ENCODE measurements at places on chromosomes 6 and 20.

- no peak overlapping the region for H3K4me3 ChIP-seq
- no peaks in the 10 kb centered on the region for H3K4me1 ChIP-seq
- H3K27ac ChIP-seq, result no peak overlapping the region
These were observed 55.3 kb downstream of the RBM24 start for GRCh38 chr6:17336425-17336824.

DNA sequence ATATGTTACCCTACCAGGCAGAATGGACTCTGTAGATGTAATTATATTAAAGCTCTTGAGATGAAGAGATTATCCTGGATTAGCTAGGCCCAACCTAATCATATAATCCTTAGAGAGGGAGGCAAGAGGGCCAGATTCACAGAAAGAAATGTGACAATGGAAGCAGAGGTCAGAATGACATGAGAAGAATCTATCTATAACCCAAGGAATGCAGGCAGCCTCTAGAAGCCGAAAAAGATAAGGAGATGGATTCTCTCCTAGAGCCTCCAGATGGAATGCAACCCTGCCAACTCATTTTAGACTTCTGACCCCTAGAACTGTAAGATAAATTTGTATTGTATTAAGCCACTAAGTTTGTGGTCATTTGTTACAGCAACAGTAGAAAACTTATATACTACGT, 12.3 kb downstream of the PXT1 start:
- DNase-seq, result no peak
- H3K4me3 ChIP-seq, result no peak overlapping the region
- H3K27ac ChIP-seq, result no peak overlapping the region
- no peaks in the 10 kb centered on the region for H3K27me3 ChIP-seq

- H3K27ac ChIP-seq, result no peak overlapping the region
- no peak overlapping the region for H3K4me3 ChIP-seq
- H3K4me1 ChIP-seq, result peaks cover 3% of the 10 kb centered on the region
- H3K27me3 ChIP-seq, result no peaks in the 10 kb centered on the region
These were observed 151.0 kb downstream of the CLIC5 start for GRCh38 chr6:45864651-45865050.

DNA sequence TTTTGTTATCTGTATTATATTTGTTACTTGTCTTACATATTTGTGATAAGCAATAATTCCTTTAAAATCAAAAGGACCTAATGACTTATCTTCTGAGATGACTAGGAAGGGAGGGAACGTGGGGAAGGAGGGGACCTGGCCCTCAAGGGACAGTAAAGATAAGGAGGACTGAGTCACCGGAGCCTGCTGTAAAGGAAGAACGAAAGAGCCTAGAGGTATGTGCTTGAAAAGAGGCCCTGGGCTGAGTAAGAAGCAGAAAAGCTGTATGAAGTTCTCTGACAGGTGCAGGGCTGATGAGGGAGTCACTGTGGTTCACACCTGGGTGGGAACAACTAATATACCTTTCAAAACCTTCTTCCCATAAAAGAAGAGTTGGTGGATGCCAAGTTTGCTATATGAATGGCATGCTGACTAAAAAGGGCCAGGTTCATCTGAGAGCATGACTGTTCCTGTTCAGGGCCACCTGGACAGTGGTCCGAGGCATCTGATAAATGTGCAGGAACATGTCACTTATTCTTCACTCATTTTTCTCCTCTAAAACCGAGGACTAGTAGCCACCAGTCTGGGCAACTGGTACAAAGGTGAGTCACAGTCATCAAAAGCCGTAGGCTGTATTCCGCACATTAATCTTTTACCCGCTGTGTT, 111.3 kb downstream of the TNFAIP3 start:
- no peaks in the 10 kb centered on the region for H3K36me3 ChIP-seq
- no peak overlapping the region for H3K27ac ChIP-seq
- no peak overlapping the region for H3K4me3 ChIP-seq
- H3K4me1 ChIP-seq, result peaks cover 4% of the 10 kb centered on the region

DNA sequence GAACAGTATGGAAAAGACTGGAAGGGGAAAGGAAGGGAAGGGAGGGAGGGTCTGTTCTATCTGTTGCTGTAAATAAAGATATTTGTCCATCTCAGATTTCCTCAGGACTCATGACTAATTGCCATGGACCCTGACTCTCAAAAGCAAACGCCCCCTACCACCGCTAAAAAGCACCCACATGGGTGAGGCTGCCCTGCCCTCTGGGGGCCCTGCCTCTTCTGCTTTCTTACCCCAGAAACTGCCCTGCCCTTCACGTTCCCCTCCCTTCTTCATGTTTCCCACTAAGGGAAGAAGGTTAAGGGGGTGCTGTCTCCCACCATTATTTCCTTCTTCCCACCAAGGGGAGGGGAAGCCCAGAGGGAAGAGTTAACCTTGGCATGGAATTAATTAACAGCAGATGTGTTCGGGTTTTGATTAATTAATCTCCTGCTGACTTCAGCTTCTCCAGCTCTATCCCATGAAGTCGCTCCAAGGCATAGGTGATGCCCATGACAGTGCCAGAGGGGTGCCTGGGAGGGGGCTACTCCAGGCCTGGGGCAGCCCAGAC, 16.0 kb downstream of the MDFI start:
- no peak overlapping the region for H3K27ac ChIP-seq
- no peak overlapping the region for H3K4me3 ChIP-seq
- H3K4me1 ChIP-seq, result peaks cover 13% of the 10 kb centered on the region
- DNase-seq, result no peak
- no peaks in the 10 kb centered on the region for H3K27me3 ChIP-seq

DNA sequence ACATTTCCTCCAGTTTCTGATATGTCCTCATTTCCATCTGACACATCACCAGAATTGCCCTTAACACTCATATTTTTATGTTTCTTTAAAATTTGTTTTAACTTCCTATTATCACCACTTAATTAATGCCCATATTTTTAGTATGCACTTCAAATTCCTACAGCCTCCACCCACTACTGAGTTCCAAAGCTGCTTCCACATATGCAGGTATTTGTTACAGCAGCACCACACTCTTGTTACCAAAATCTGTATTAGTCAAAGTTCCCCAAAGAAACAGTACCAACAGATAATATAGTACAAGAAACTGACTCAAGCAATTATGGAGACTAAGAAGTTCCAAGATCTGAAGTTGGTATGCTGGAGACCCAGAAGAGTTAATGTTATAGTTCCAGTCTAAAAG, 340.4 kb downstream of the GRIK2 start:
- H3K4me3 ChIP-seq, result no peak overlapping the region
- H3K4me1 ChIP-seq, result peaks cover 10% of the 10 kb centered on the region
- H3K27ac ChIP-seq, result no peak overlapping the region

DNA sequence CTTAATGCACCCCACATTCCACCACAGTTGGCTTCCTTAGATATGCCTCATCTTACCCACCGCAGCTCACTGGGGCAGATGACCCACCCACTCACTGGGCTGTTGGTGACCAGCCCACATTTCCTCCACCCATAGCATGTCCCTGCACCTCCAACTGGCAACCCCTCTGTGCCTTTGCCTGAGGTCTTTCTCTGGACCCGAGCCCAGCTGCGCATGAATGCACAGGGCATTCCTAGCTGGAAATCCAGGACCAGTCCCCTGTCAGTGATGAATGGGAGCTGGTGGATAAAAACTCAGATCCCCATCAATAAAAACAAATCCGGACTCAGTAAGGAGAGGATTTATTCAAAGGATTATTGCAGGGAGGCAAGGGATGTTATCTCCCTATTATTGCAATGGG, 75.0 kb downstream of the ISM1 start:
- no peaks in the 10 kb centered on the region for H3K4me1 ChIP-seq
- no peaks in the 10 kb centered on the region for H3K27me3 ChIP-seq
- no peaks in the 10 kb centered on the region for H3K36me3 ChIP-seq
- no peak overlapping the region for H3K27ac ChIP-seq
- no peak for DNase-seq
- H3K4me3 ChIP-seq, result no peak overlapping the region

DNA sequence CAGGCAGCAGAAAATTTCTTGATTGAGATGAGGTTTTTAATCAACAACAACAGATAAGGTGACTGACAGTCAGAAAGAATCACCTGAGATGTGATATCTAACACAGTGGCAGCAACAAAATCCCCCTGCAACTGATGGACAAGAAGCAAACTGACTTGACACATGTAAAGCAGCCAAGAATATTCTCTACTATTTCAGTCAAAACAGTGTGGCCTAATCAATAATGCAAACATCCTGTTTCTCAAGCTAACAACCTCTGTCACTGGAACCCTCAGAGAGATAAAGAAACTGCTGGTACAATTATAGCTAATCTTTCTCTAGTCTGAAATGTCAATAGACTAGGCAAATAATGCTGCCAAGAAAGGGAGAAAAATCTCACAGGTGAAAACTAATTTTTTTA, 4.6 kb upstream of the CGA start:
- peaks cover 9% of the 10 kb centered on the region for H3K4me1 ChIP-seq
- peaks cover 6% of the 10 kb centered on the region for H3K27me3 ChIP-seq
- H3K27ac ChIP-seq, result no peak overlapping the region
- H3K4me3 ChIP-seq, result no peak overlapping the region

DNA sequence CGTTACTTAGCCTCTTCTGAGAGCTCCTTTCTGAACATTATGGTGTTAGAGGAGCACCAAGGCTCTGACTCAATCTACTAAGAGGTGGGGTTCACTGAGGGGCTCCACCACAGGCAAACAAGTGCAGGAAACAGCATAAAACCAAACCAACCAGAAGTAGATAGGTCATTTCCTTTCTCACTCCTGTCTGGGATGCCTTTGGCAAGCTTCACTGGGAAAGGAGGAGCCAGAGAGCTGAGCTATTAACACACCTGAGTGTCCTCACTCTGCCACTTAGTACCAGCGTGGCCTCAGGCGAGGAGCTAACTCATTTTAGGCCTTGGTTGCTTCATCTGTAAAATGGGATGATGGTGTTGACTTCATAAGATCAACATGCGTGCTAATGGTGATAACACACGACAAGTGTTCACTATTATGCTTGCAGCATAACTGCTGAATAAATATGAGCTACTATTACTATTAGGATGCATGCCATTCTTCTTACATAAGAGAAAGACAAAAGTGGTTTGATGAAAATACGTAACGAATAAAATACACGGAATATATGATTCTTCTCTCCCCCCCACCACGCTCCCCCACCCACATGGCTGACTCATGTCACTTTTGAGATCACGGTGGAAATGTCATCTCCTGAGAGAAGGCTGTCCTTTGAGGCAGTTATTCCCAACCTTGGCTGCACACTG, 185.4 kb downstream of the BCAS1 start:
- H3K4me1 ChIP-seq, result no peaks in the 10 kb centered on the region
- no peak overlapping the region for H3K4me3 ChIP-seq
- no peaks in the 10 kb centered on the region for H3K36me3 ChIP-seq
- no peak overlapping the region for H3K27ac ChIP-seq
- H3K27me3 ChIP-seq, result no peaks in the 10 kb centered on the region

DNA sequence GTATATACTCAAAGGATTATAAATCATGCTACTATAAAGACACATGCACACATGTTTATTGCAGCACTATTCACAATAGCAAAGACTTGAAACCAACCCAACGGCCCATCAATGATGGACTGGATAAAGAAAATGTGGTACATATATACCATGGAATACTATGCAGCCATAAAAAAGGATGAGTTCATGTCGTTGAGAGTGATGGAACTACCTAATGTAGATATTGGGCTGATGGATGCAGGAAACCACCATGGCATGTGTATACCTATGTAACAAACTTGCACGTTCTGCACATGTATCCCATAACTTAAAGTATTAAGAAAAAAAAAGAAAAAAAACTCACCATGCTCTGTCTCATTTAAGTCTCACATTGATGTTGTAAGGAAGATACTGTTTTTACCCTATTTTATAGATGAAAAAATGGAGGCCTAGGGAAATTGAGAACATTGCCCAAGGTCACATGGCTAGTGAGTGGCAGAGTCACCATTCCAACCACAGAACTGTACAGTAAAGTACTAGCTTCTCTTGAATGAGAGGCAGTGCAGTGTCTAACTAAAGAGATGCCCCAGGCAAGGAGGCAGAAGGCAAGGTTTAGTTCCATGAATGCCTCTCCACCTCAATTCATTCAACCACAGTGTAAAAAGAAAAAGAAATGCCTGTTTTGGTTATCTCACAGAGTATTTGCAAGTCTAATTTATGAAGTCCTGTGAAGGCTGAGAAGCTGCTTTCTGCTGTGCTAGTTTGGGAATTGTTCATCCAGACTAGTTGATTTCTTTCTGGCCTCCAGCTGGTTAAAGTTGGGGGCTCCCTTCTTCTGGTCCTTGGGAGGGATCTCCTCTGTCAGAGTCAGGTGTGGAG, 68.2 kb downstream of the FIG4 start:
- no peaks in the 10 kb centered on the region for H3K27me3 ChIP-seq
- H3K27ac ChIP-seq, result no peak overlapping the region
- H3K36me3 ChIP-seq, result peaks cover 37% of the 10 kb centered on the region
- DNase-seq, result no peak
- H3K4me3 ChIP-seq, result no peak overlapping the region
- no peaks in the 10 kb centered on the region for H3K4me1 ChIP-seq

DNA sequence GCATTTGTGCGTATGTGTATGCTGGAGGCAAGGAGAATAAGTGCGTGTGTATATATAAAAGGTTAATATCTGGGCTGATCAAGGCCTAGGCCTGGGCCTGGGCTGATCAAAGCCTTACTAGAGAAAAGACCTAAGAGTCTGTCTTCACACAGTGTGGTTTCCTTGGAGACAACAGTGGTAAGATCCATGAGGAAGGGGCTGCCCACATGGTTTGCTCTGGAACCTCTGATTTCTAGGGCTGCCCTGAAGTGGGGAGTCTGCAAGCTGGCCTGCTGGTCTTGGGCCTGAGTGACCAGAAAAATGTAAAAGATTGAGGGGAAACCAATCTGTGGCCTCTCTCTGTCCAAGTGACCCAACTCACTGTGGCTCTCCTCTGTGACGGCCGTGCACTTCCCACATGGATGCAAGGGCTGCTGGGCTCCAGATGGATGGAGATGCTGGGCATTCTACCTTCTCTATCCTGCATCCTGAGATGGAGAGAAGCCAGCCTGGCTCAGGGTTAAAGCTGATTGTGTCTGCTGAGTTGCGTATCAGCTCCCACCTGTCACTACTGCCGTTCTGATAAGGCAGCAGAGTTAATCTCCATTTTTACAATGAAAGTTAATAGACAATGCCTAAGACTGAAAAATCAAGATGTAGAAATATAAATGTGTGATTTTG, 90.3 kb upstream of the NXT1 start:
- no peak overlapping the region for H3K27ac ChIP-seq
- no peak for DNase-seq
- H3K27me3 ChIP-seq, result peaks cover 1% of the 10 kb centered on the region
- peaks cover 22% of the 10 kb centered on the region for H3K4me1 ChIP-seq
- H3K36me3 ChIP-seq, result no peaks in the 10 kb centered on the region

- no peaks in the 10 kb centered on the region for H3K27me3 ChIP-seq
- no peaks in the 10 kb centered on the region for H3K4me1 ChIP-seq
- H3K27ac ChIP-seq, result no peak overlapping the region
These were observed 47.1 kb upstream of the MCM9 start for GRCh38 chr6:118981884-118982574.
